Fibroblast of skin of left quadriceps (primary cell): ENCODE measurements at places on chromosomes 2 and 18.

DNA sequence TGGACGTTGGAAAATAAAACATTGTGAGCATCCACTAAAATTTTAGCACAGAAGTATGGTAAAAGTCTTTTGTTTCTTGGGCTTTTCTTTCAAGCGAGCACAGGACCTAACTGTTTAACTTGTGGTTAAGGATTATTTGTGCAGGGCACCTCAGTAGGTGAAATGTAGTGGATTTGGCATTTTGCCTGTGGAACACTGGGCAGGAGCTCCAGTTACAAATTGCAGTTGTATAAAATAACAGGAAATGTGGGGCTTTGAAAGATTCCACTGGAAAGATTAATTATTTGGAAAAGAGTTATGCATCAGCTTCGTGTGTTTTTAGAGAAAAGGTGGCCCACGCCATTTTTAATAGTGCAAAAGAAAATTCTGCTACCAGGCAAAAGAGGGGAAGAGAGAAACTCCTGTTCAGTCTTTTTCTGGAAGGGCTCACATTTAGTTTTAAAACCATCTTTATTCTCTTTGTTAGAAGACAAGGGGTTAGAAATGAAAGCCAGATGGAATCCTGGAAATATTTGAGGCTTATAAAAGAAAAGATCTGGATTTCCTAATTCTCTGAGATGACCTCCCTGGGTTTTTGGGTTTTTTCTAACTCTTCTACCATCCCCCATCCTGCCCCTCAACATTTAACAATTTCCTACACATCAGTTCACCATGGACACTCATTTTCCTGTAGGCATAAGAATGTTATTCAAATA lies 144.3 kb upstream of the SERTAD2 start:
- peak; percentile 43 for DNase-seq

- DNase-seq: no peak
These were observed 54.4 kb upstream of the MSH6 start for GRCh38 chr2:47728551-47728950.

- DNase-seq: no peak
These were observed 252.1 kb upstream of the SLC14A2 start for GRCh38 chr18:45363196-45363595.

- DNase-seq: no peak
These were observed 35.2 kb downstream of the MOGAT1 start for GRCh38 chr2:222706616-222707015.

DNA sequence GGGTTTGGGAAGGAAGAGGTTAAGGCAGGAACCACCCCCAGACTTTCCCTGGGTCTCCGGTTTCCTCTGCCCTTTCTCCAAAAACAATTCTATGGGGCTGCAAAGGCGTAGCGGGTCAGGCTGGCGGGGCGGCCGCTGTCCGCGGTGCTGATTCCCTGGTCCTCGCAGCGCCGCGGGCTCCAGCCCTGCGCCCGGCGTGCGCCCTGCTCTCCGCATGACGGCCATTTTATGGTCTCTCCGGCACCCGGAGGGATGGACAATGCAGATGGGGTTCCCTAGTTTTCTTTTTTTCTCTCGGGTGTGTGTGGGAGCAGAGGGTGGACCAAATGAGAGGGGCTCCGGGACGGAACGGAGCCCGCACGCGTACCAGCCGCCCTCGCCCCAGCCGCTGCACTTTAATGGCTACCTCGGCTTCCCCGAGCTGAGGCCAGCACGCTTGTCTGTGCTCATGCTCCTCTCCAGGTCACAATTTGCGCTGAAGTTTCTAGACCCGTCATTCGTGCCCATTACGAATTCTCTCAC lies 1.6 kb downstream of the ST8SIA3 start:
- DNase-seq: no peak

DNA sequence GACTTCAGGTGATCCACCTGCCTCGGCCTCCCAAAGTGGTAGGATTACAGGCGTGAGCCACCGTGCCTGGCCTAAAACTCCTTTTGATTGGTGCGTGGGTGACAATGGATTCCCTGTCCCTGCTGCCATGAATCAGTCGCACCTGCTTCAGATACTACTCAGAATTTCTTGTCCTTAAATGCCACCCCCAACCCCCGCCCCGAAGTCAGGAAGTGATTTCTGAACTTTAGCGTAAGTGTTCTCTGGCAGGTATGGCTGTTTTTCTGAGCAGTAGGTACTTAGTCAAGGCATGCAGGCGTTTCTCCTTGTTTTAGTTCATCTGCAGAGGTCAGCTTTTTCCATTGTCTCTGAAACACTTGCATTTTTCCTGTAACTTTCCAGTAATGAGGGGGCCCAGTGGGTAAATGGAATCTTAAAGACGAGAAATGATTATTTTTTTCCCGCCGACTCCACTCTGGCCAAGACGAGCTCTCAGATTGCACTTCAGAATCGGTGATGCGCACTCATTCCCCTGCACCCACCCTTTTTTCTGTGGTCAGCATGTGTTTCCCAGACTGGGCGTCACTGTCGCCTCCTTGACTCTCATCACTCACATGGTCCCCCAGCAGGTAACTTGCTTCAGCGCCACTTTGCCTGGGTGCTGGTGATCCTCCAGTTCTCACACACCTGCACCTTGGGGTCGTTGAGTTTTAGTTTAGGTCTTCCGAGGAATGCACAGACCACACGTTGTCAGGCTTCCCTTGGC lies 179.7 kb downstream of the GBX2 start:
- no peak for DNase-seq

DNA sequence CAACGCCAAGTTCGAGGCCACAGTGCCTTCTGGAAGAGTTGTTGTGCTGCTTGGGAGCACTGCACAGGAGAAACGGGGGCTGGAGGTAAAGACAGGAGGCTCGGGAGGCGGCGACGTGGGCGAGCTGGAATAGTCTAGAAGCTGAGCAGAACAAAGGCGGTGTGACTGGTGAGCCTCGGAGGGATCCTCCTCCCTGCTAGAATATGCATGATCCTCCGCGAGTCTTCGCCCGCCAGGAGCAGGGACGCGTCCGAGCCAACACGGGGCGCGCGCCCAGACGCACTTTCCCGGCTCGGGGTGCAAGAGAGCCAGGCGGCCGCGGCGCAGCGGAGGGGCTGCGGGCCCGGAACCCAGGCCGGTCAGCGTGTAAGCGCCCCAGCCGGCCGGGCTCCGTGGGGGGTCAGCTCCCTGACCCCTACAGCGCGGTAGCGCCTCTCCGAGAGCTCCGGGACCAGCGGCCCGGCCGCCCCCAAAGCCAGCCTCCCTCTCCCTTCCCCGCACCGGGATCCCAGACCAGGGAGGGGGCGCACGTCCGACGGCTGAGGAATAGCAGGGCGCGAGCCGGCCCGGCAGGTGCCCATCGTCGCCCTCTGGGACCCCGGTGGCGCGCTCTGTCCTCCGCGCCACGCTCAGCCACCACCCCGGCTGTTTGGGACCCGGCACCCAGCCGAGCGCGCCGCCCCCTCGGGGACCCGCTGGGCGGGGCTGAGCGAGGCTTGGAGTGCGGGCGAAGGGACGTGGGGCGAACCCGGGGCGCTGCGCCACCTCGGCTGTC lies 62.5 kb downstream of the GNAL start:
- DNase-seq: no peak

- DNase-seq: no peak
These were observed 142.9 kb upstream of the SMAD2 start for GRCh38 chr18:48073211-48073930.

DNA sequence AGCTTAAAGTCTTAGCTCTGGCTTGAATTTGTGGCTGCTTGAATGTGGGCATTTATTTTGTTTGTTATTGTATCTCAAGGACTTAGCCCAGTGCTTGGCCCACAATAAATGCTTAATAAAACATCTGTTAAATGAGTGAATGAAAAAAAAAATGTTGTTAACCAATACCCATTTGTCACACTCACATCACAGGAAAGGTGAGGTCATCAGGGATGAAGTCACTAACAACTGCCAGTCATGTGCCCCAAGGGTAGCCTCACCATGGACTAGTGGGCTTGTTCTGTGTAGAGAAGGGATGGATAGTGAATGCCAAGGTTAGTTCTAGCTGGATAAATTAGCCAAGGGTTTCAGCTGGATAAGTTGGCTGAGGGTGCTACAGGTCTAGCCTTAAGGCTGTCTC lies 3.0 kb downstream of the NRBP1 start:
- no peak for DNase-seq

DNA sequence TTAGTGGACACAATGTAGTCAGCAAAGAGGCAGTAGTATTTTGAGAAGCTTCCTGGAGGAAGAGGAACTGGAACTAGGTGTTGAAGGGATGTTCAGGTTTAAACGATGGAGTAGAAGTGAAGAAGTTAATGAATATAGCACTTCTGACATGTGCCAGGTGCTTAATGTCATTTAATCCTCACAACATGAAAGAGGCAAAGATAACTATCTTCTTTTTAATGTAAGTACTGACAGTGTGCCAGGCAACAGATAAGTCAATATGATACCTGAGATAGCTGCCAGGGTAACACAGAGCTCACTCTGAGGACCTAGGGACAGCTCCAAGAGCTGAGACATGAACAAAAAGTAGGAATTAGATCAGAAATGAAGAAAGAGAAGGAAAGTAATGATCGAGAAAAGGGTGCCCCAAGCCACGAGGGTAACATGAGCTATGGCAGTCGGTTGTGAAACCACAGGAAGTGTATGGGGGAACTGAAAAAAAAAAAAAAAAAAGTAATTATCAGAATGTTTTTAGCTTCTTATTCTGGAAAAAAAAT lies 140.7 kb downstream of the RNF144A start:
- no peak for DNase-seq

- no peak for DNase-seq
These were observed 20.3 kb downstream of the HPCAL1 start for GRCh38 chr2:10322973-10323372.

DNA sequence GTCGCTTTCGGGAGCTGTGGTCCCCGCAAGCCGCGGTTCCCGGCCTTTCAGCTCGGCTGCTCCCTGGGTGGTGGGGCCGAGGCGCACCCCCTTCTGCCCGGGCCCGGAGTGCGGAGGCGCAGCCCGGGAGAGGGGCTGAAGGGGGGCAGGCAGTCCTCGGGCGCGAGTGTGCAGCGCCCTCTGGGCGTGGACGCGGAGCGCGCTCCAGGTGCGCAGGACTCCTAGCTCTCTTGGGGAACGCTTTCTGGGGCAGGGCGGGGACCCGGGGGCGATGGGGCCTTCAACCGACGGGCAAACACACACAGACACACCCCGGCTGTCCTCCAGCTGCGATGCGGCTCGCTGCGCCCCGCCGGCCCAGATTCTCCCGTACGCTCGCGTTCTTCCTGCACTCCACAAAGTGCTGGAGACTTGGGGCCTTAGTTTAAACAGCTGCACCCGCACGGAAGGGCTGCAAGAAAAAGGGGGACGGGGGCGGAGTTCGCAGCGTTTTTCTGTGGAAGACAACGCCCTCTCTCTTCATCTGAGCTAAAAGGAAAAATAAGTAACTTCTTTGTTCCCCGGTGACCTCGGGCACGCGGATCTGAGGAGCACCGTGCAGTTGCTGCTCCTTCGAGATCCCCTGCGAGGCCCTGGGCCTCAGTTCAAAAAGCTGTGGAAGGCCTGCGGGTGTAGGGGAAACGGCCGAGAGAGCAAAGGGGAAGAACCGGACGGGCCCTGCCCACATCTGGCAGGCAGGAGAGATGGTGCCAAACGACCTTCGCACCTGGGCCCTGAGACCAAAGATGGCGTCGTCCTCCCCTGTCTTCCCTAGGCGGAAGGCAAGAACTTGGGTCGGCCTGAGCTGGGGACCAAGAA lies 593 bp upstream of the SDC1 start:
- DNase-seq: no peak

DNA sequence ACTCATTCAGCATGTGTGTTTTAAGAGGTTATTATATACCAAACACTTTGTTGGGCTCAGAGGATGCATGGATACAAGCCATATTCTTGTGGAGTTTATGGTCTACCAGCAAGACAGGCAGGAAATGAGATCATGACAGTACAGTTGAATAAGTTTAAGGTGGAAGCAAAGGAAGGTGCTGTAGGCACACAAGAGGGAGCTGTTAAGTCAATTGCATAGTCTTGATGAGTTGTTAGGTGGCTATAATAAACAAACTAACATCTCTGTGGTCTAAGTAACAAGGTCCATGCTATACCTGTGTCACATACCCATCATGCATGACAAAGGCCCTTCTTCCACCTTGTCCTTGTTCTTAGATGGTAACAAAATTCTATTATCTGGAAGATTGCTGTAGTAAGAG lies 538.3 kb downstream of the CNTNAP5 start:
- DNase-seq: no peak

DNA sequence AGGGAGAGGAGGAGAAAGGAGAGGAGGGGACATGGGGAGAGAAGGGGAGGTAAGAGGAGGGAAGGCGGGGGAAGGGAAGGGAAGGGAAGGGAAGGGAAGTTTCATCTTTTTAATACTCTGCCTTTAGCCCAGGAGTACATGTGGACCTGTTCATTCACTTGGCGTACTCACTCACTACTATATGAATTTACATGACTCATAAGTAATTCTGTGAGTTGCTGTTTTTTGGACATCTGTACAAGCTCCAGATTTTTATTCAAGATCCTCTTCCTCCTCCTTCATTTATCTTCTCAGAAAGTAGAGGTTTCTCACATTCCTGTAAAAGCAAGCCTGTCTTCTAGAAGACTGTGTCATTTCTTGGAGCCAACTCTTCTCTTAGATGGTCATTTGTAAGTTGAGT lies 84.6 kb downstream of the RDH14 start:
- no peak for DNase-seq

DNA sequence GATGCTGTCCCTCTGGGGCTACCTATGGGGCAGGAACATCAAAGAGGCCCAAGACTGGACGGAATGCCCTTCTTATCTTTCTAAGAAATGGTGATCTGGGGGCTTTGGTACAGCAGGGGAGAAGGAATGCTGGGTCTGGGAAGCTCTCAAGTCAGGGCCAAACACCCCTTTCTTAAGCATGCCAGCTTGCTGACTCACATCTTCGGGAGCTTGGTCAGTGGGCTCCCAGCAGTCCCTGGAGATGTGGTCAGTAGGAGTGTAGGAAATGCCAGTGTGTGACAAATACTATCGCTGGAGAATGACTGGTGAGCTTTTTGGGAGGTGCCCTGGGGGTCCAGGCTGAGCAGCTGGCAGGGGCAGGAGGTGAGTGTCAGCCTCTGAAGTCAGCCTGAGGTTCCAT lies 105.0 kb upstream of the CDC42EP3 start:
- peak; percentile 66 for DNase-seq

DNA sequence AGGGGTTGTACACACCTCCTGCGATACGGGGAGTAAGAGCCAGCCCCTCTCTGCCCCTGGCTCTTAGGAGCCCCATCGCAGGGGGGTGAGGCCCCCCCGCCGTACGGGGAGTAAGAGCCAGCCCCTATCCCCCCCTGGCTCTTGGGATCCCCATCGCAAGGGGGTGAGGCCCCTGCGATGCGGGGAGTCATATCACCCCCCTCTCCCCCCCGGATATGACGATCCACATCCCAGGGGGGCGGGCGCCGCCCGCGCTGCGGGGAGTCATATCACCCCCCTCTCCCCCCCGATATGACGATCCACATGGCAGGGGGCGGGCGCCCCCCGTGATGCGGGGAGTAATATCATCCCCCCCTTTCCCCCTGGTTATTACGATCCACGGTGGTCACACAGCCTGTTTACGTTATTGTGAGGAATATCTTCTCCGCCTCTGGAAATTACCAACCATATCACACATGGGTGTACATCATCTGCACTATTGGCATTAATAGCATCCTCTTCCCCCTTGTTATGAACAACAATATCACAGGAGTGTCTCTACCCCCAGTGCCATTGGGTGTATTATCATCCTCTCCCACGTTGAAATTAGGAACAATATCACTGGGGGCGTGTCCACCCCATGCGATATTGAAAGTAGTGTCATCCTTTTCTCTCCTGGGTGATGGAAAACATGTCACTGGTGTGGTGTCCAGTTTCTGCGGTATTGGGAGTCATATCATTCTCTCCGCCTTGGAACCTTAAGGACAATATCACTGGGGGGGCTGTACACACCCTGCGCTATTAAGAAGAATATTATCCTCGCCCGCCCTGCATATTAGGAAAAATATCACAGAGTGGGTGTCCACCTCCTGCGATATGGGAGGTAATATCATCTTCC lies 24.7 kb upstream of the NAGK start:
- DNase-seq: no peak

- peak; percentile 9 for DNase-seq
These were observed 13.4 kb downstream of the IL18RAP start for GRCh38 chr2:102436323-102436722.
